ENCODE measurements at places on chromosomes 4 and X.

- DNase-seq, result no peak
Measured at GRCh38 chrX:133638285-133638684, 223.0 kb upstream of the GPC4 start.

- DNase-seq, result no peak
Measured at GRCh38 chr4:73612032-73612431, 8.2 kb downstream of the RASSF6 start.

- no peak for DNase-seq
Measured at GRCh38 chr4:8728536-8729407, 136.2 kb downstream of the CPZ start.

DNA sequence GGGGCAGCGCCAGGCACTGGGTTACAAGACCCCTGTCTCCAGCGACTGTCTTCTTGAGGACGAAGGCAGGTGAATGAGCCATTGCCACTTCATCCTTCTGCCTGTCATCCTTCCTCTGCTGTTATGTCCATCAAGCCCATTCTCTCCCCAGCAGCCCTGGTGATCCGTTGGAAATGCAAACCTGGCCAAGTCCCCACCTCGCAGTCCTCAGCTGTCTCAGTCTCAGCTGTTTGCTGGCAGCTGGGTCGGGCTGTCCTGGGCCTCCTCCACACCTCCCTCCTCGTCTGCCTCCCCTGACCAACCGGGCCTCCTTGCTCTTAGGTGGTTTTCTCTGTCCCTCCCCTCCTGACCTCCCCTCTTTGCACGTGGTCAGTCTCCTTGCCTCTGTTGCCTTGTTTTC lies 38.0 kb downstream of the PTTG2 start:
- no peak for DNase-seq

DNA sequence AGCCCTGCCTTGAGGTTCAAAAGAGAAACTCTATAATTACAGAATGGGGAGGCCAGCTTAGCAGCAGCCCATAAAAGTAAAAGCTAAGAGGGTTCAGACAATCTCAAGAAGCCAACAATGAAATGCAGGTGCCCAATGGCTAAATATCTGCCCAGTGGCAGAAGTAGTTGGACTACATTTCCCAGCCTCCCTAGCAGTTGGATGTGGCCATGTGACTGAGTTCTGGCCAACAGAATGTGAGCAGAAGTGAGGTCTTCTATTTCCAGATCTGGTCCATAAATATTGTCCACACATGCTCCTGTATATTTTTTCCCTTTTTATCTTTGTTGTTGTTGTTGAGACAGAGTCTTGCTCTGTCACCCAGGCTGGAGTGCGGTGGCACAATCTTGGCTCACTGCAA lies 127.9 kb upstream of the NHS start:
- no peak for DNase-seq
